NCI-H524 treated with DMSO at 0.1 percent for 48 hours (cell line): ENCODE measurements at places on chromosomes 16 and 17.

GRCh38 chr17:28574526-28574925, 2.2 kb downstream of the ALDOC start:
- no peak for DNase-seq

DNA sequence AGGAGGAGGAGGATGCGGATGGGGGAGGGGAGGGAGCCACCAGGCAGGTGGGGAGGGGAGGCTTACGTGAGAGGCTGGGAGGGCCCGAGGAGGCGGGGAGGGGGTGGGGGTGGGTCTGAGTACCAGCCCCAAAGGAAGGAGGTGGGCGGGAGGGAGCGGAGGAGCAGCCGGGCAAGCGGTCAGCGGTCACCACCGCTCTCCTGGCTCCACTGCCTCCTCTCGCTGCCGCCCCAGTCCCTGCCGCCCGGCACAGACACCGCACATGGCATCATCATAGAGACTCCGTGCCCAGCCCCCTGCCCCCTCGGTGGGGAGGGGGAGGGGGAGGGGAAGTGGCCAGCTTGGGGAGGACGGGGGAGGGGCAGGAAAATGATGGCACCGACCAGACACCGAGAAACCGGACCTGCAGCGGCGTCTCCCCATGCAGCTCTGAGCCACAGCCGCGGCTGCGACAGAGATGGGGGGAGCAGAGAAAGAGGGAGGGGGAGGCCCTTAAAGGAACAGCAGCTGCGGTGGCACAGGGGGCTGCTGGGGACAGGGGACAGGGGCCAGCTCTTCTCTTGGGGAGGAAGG, at the start of gene TLCD3B:
Gene TLCD3B, minus strand, starts transcription at position 431 of the 573 bp plus-strand sequence. CDS start 744 bp downstream, outside the sequence.
- no peak for DNase-seq

GRCh38 chr17:57365420-57365819, 109.1 kb downstream of the MSI2 start:
- no peak for DNase-seq

GRCh38 chr17:68701046-68701445, 99.9 kb upstream of the FAM20A start:
- DNase-seq = no peak

DNA sequence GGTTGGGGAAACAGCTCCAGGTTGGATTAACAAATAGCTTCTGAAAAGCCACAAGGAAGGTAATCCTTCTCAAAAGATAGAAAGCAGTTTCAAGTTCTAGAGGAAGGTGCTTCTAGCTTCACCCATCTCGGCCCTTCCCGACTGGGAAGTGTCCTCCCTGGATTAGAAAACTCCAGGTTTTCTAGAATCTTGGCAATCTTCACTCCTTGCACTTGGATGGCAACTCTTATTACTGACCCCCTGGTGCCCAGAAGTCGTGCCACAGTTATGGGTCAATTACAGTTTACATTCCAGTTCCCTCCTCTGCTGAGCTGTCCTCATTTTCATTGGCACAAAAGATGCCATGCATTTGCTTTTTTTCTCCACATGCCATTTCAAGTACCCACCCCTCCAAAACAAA, 65.6 kb downstream of the SMG6 start:
- DNase-seq = no peak

DNA sequence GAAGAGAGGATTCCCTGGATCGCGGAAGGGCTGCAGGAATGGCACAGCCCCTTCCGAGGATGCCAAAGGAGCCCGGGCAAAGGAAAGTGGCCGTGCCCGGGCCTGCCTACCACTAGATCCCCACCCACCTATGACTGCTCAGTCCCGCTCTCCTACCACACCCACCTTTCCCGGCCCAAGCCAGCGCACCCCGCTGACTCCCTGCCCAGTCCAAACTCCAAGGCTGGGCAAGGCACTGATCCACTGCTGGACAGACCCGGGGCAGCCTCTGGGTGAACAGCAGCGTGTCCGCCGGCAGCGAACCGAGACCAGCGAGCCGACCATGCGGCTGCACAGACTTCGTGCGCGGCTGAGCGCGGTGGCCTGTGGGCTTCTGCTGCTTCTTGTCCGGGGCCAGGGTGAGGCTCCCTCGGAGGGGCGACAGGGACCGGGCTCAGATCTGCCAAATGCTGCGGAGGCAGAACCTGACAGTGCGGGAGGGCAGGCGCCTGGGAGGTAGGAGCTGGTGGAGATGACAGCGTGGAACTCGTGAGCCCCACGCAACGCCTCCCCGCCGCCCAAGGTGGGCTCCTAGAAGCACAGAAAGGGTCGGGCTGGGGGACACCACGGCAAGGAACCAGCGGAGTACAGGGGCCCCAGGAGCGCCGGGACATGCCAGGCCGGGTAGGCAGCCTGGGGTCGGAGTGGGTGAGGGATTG, at the start of gene CES2:
Gene CES2, plus strand, starts transcription at position 203 of the 698 bp plus-strand sequence. Its CDS starts 120 bp downstream, at position 323.
- no peak for DNase-seq

GRCh38 chr17:61997664-61998063, 67.4 kb downstream of the MED13 start:
- DNase-seq = no peak

GRCh38 chr17:37131669-37132611, 183.2 kb downstream of the AATF start:
- no peak for DNase-seq

- DNase-seq = no peak
Observed at GRCh38 chr17:82908543-82909160, 68.8 kb upstream of the ZNF750 start.

GRCh38 chr17:8869114-8869815, 1.8 kb upstream of the PIK3R6 start:
- no peak for DNase-seq

- DNase-seq = no peak
Observed at GRCh38 chr16:67442581-67443255, 11.8 kb downstream of the HSD11B2 start.

DNA sequence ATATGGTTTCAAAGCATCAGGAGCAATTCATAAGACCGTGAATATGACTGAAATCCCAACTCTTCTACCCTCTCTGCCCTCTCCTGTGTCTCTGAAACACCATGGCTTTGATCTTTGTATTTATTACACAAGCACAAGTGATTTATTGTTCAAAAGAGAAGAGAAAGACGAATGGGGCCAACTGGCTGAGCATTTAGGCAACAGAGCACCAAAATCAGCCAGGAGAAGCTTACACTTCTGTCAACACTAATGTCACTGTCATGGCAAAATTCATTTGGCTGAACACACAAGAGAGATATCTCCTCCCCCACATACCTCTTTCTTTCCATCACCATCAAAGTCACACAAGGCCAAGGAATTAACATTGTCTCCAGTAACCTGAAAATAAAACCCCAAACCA, 9.3 kb downstream of the BBS2 start:
- no peak for DNase-seq

GRCh38 chr16:72131036-72131435, 37.4 kb downstream of the DHX38 start:
- no peak for DNase-seq

- DNase-seq = no peak
Observed at GRCh38 chr17:71496552-71496951, 624.3 kb upstream of the SOX9 start.

GRCh38 chr17:57669671-57670529, 75.2 kb downstream of the CCDC182 start:
- no peak for DNase-seq

- no peak for DNase-seq
Observed at GRCh38 chr17:57313097-57313835, 56.9 kb downstream of the MSI2 start.

DNA sequence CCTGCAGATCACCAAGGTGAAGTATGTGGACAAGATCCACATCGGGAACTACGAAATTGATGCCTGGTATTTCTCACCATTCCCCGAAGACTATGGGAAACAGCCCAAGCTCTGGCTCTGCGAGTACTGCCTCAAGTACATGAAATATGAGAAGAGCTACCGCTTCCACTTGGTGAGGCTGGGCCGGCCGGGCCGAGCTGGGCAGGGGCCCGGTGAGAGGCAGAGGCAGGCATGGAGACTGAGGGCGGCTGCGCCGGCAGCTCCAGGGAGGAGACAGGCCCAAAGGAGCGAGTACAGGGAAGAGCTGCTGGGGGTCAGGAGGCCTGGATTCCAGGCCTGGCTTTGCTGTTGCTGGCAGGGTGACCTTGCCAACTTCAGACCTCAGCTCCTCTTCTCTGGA, 8.3 kb downstream of the PRSS8 start:
- no peak for DNase-seq

DNA sequence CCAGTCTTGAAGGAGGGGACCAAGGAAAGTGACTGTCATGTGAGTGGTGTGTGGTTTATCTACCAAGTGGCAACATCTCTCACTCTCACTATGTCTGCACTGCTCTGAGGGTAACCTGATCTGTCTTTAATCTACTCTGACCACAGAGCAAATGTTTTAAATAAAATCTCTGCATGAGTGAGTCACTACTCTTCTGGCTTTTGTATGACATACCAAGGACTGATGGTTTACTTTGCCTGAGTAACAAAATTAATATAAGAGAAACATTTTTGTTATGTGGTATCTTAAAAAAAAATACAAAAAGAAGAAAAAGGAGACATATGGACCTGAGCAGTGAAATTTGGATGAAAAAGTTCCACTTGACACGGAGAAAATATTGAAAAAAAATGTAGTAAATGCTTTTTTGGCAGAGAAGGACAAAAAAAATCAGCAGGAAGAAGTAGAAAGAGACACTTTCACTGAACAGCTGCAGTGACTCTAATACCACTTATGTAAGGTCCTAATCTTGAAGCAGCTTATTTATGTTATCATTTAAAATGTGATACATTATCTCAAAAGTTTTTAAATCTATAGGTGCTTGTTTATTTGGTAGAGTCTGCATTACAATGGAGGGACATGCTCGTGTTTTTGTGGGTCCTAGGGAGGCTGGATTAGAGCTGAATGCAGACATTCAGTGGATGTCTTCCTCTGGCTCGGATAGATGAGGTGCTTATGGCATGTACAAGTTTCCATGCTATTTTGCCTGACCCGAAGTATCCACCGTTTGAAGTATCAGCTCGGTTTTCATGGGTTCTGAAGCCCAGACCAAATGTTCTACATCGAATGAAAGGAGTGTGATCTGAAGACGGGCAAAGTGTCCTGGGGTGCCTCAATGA, 240.7 kb downstream of the MAP2K6 start:
- DNase-seq = peak; percentile 45

- no peak for DNase-seq
Observed at GRCh38 chr16:30980023-30980371, 5.0 kb upstream of the HSD3B7 start.

- no peak for DNase-seq
Observed at GRCh38 chr17:10021272-10021984, 116.4 kb upstream of the RCVRN start.

DNA sequence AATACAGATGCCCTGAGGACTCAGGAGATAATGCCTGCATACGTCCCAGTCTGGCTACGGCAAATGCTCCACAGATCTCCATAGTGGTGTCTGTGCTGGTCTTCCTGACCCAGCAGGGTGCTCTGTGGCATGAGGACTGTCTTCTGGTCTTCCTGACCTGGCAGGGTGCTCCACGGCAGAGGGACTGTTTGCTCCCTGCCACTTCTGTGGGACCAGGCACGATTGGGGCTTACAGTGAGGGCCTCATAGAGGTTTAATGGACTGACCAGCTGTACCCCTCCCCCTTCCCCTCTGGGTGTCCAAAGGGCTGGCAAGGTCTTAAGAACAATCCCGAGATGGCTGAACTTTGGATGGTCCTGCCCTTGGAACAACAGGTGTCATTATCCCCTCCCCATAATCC, 123.1 kb downstream of the C16orf78 start:
- no peak for DNase-seq

- no peak for DNase-seq
Observed at GRCh38 chr17:74742153-74742515, 5.1 kb downstream of the RAB37 start.

GRCh38 chr17:42697108-42697811, 14.9 kb downstream of the CNTNAP1 start:
- DNase-seq = no peak

- no peak for DNase-seq
Observed at GRCh38 chr17:16465861-16466338, 26.1 kb downstream of the LRRC75A start.

GRCh38 chr17:57210972-57211411, 45.3 kb upstream of the MSI2 start:
- no peak for DNase-seq

GRCh38 chr17:48513097-48513496, 17.7 kb downstream of the HOXB1 start:
- no peak for DNase-seq

DNA sequence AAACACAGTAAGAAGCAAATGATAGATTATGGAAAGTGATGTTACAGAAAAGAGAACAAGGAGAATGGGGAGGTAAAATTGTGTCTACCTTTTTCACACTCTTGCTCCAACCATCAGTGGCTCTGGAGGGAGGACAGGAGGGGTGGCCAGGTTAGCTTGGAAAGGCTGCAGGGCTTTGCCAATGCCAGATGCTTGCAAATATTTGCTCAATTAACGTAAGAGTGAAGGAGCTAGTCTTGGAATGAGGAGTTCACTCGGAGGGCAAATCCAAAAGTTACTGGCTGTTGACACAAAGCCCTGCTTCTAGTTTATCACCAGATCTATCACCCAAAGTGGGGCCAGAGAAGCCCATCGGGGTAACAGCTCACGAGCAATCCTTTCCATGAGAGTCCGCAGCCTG, 7.4 kb upstream of the TNRC6C start:
- no peak for DNase-seq

DNA sequence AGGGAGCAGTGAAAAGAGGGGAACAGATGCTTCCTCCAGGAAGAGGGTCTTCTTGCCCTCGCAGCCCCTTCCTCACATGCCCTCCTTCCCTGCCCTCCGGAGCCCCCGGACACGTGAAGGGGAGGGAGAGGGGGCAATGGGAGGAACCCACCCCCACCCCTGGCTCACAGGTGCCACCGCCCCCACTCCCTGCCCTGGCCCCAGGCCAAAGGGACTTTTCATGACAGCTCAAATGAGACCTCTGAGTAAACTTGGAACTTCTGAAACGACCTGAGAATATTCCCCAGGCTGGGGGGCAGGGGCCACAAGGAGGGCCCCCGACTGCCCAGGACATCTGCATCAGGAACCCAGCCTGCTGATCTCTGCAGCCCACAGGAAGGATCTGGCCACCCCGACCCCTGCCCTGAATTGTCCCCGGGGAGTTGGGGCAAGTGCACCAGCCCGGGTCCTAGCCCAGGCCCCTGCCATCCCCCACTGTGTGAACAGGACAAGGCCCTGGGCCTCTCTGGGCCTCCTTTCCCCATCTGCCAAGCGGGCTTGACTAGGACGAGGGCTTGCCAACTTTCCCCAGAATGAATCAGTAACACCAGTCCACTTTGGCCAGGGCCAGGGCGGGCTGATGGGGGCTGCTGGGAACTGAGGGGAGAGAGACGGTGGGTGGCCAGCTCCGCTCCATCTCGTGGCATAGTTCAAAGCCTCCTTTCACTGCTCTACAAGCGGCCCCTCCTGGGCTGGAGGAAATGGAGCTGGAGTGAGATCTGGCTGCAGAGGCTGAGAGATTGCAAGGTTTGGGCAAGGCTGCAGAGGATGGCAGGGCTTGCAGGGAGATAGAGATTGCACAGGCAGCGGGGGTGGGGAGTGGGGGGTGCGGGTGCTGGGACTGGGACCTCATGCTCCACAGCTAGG, 3.8 kb downstream of the IL21R start:
- DNase-seq = no peak
